ENCODE measurements at places on chromosomes 5 and 9.

- no peak for DNase-seq
These were observed 178.8 kb upstream of the IL12B start for GRCh38 chr5:159509002-159509660.

DNA sequence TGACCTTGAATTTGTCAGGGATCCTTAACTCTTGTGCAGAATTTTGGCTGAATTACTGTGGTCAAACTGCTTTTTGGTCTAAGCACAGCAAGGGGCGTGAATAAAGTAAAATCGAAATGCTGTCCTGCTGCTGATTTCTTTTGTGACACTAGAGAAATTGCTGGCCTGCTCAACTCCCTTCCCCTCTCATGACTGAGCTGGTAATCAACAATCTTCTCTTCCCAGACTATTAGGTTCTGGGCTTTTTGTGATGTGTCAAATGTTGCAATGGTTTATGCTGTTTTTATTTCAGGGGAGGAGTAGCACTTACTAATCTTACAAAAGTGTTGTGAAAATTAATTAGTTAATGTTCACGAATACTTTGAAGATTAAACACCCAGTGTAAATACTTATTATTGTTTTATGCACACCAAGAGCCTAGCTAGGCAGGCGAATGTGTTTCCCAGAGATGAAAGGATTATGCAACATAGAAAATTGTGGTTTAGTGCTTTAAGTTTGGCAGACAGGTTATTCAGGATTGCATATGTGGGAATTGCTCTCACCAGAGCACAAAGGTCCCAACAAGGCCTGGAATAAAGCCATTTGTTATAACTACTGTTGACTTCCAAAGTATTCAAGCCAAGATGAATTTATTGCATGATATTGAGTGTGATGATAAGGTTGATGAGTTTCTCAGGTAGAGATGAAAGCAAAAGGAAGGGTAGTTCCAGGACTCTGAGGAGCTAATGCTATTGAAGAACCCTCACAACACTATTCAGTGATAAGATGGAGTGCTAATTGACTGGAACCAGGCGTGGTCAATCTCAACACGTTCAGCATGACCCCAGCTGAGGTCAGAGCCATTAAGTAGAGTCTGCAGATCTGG is 280.7 kb upstream of the ZNF608 start:
- no peak for DNase-seq

- no peak for DNase-seq
These were observed 5.8 kb upstream of the ZBTB43 start for GRCh38 chr9:126799034-126799433.

- DNase-seq: no peak
These were observed 129.1 kb downstream of the MACROH2A1 start for GRCh38 chr5:135269931-135270421.

GRCh38 chr9:135701067-135701958 is 672 bp upstream of the KCNT1 start:
- DNase-seq: no peak

DNA sequence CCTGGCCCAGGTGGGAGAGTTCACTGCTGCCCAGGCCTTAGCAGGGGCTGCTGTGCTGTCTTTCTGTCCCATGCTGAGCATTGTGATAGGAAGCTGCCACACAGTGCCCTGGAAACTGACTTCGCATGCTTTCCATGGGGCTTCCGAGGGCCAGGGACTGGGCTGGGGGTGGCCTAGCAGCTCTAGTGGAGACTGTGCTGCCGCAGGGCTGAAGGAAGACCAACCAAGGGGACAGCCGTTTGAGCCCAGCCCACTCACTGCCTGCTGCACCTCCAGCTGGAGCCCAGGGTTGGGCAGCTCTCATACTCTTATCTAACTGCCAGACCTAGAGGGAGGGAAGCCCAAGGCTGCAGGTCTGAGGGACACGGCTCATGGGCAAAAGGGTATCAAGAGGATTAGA is 79.2 kb downstream of the RGS3 start:
- DNase-seq: no peak

- no peak for DNase-seq
These were observed 11.3 kb downstream of the WWC1 start for GRCh38 chr5:168302785-168303184.

- DNase-seq: no peak
These were observed 84.2 kb downstream of the TRPM6 start for GRCh38 chr9:74803376-74804017.

DNA sequence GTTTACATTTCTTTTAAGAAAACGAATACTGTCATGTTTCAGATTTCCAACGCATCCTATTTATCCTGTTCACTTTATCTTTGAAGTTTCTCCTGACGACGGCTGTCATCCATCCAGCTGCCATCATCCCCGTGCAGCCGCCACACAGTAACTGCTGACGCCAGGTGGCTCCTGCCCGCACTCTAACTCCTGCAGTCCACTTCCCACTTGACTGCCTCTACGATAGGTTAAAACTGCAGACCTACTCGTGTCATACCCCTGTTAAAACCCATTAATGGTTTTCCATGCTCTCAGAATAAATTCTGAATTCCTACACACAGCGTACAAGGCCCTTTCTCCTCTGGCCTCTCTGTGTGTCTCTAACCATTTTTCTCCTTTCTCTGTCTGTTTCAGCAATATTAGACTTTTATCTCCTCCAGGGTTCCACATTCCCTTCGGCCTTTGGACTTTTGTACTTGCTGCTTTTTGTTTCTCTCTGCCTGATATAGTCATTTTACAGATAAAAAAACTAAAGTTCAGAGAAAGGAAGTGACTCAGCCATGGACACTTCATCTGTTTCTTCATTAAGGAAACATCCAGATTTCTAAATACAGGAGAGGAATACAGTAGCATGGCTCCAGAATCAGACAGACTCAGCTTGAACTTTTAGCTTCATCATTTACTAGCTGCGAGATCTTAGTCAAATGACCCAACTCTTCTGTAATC is 84.9 kb downstream of the ADAMTS12 start:
- DNase-seq: no peak

DNA sequence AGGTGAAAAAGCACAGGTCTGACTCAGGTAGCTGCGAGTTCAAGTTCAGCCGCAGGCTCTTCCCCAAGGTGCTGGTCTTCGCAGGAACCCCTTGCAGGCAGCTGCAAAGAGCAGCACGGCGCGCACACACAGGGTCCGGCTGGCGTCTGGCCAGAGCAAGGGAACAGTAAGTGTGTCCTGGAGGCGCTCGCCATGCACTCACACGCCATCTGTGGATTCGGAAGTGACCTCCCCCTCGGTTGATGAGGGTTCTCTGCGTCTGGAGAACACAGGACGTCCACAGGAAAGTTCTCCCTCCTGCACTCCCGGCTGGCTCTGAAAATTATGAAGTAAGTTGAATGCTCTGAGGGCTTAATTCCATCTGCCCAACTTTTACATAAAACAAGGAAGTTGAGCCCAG is 14.0 kb upstream of the EGFL7 start:
- DNase-seq: no peak

DNA sequence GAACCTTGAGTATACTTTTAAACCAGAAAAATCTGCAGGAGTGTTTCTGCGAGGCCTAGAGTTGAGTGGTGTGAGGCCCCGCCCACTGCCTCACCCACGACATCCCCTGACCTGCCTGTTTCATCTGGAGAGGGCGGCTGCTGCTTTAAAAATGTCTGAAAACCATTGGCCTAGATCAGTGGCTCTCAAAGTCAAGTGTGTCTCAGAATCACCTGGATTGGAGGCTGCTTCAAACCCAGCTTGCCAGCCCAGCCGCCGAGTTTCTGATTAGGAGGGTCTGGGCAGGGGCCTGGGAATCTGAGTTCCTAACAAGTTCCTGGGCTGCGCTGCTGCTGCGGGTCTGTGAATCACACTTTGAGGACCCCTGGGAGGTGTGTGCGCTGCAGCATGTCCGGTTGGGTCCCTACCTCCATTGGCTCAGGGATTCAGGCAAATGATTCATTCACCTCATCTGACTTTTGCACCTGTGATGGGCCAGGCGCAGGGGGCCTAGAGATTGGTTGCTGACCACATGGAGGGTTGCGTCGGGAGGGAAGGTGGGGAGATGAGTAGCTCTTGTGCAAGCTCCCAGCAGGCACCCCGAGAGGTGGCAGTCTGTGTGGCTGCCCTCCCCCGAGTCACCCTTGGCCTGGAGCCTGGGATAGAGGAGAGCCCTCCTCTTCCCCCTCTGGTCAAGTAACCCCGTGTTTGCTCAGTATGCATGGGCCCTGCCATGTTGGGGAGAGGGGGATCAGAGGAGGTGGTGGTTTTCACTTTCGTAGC is 27.6 kb upstream of the HMCN2 start:
- no peak for DNase-seq

DNA sequence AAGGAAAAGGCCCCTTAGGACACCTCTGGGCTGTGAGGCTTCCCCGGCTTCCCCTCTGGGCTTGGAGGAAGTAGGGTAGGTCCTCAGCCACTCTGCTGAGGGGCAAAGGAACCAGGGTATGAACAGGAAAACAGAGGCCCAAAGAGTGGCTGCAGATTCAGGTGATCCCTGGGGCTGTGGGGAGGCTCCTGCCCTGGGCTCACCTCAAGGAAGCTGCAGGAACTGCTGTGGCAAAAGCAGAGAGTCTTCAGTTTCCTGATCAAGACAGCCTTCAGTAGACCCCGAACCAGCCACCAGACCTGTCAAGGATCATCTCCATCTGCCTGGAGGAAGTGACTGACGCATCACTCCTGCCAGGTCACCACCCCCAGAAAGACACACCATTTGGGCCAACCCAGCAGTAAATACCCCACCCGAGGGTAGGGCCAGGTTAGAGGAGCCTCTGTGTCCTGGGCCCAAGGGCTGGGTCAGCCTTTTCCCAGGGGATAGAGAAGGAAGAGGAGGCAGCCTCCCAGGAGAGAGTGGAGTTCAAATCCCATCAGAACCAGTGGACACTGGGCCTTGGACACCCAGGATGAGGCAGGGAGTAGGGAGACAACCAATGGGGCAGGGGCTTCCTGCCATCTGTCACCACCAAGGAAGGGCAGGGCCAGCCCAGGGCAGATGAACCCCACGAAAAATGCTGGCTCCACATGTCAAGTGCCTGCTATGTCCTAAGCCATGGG is 5.8 kb upstream of the ST6GALNAC6 start:
- DNase-seq: peak; percentile 58

DNA sequence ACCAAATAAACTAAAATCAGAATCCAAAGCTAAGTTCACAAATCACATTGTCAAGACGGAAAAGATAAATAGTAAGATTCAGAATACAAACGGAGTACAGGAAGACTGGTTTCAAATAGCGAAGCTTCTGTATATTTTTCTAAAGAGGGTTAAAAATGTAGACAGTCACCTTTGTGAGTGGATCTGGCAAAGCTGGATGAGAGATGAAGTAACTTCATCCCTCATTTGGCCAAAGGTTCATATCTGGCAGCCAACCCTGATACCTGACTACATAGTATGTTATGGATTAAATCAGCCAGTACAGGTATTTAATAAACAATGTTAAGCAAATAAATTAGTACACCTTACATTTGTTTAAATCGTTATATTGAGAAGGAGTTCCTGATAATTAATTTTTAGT is 21.3 kb upstream of the DENND4C start:
- no peak for DNase-seq

GRCh38 chr5:124550731-124551130 is 195.7 kb downstream of the ZNF608 start:
- no peak for DNase-seq

DNA sequence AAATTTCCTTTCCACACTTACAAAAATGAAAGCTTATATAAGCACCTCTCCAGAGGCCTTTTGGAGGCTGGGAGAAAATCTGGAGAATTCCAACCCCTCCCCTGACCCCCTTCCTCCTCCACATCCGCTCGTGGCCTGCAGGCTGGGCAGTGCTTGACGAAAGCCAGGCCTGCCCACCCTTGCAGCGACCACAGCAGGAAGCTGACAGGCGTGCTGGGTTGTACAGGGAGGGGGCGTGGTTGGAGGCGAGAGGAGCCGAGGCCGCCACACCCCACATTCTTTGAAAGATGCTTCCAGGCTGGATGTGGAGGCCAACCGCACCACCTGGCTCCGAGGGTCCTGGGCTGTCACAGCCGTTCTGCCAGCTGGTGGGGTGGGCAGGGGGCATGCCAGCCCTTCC is 47.8 kb upstream of the IER5L start:
- peak; percentile 32 for DNase-seq

GRCh38 chr5:132394667-132395259 is 25.3 kb downstream of the SLC22A5 start:
- DNase-seq: no peak

GRCh38 chr9:18638371-18639249 is 164.7 kb downstream of the ADAMTSL1 start:
- DNase-seq: no peak

GRCh38 chr9:3908731-3909130 is 382.9 kb upstream of the RFX3 start:
- no peak for DNase-seq

DNA sequence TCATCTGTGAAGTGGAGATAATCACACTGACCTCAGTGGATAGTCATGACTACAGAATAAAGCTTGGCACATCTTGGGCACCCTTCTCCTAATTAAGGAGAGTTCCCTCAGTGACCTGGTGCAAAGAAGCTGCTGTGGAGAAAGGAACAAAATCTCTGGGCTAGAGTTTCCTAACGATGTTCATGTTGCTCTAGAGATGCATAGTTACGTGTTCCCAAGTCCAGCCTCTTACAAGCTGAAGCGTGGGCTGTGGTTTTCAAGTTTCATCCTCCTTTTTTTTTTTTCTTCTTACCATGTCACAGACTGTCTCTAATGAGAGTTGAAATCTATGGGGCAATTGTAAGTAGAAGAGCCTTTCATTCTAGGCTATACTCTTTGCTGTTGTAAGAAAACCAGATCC is 113.8 kb downstream of the DOCK8 start:
- no peak for DNase-seq

DNA sequence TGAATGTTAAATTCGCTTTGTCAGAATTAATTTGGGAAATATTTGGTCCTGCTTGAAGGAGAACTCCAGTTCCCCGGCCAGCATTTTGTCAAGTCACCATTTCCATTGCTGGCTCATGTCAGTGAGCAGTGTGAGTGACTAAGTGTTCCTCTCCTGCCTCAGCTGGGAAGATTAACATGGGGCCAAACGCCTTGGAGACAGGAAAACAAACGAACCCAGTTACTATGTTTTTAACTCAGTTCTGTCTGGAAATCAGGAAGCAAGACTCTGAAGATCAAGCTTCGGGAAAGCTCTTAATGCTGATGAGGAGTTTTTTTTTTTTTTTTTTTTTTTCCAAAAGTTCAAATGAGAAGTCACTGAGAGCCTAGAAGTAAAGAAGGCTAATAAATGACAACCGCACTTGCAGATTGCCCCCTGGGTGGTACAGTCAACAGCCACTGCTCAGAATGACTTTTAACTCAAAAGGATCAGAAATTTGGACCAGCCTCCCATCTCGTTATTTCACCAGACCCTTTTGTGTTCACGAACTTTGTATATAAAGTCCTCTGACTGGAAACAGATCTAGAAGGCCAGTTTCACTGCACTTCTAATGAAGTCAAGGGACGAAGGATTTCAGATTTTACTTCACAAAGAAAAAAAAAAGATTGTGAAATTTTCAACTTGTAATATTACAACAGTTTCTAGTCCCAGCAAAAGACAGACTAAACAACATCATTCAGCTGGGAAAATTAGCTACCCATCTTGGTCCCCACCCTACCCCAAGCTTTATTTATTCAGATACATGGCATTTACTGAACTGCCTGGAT is 121.3 kb downstream of the LHFPL2 start:
- no peak for DNase-seq

GRCh38 chr9:106587042-106587441 is 275.9 kb upstream of the ZNF462 start:
- DNase-seq: no peak

- DNase-seq: peak; percentile 31
These were observed 579 bp upstream of the FAM78A start for GRCh38 chr9:131276891-131277286.
